Tibial nerve (tissue), 4 donors: ENCODE measurements at places on chromosomes 2 and 18.

GRCh38 chr2:33726415-33726814 is 127.3 kb upstream of the FAM98A start:
- no peak for DNase-seq

- no peak for DNase-seq
Observed at GRCh38 chr2:47592381-47592780, 189.4 kb downstream of the MSH2 start.

DNA sequence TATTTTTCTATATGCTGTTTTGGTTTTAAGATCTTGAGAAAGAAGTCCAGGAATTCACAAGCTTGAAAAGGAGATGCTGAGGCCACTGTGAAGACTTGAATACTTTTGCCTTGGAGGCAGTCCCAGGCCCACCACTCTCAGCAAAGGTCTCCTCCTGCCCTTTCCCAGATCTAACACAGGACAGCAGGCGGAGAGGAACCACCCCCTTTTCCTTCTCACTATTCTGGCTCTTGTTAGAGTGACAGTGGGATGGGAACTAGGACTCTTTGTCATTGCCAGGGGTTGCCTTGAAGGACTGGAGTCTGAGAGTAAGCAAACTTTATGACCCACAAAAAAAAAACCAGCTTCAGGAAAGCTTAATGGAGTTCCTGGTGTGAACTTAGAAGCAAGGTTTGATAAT is 54.7 kb downstream of the E2F6 start:
- DNase-seq: no peak

- DNase-seq: no peak
Observed at GRCh38 chr2:204574486-204574885, 29.2 kb downstream of the PARD3B start.

GRCh38 chr2:21111012-21111411 is 12.8 kb upstream of the TDRD15 start:
- no peak for DNase-seq

GRCh38 chr2:166112193-166112605 is 15.6 kb downstream of the SCN1A start:
- DNase-seq: no peak

GRCh38 chr2:113251118-113251517 is 27.6 kb downstream of the PAX8 start:
- DNase-seq: no peak

DNA sequence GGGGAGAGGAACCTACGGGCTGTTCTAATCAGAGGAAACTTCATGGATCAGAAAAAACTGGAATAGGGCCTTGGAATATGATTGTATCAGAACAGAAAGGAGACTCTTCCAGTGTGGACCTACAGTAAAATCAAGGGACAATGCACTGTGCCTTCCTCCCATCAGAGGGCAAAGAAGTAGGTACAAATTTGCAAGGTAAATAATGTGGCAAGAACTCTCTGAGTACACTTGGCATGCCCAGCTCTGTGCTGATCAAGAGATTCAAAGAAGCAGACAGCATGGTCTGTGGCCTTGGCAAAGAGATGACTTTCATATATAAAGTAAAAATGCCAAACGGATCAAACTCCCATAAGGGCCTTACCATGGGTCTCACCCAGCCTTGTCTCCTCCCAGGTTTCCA is 242.6 kb upstream of the OSR1 start:
- no peak for DNase-seq
